DND-41 (cell line): ENCODE measurements at places on chromosomes 5 and 9.

DNA sequence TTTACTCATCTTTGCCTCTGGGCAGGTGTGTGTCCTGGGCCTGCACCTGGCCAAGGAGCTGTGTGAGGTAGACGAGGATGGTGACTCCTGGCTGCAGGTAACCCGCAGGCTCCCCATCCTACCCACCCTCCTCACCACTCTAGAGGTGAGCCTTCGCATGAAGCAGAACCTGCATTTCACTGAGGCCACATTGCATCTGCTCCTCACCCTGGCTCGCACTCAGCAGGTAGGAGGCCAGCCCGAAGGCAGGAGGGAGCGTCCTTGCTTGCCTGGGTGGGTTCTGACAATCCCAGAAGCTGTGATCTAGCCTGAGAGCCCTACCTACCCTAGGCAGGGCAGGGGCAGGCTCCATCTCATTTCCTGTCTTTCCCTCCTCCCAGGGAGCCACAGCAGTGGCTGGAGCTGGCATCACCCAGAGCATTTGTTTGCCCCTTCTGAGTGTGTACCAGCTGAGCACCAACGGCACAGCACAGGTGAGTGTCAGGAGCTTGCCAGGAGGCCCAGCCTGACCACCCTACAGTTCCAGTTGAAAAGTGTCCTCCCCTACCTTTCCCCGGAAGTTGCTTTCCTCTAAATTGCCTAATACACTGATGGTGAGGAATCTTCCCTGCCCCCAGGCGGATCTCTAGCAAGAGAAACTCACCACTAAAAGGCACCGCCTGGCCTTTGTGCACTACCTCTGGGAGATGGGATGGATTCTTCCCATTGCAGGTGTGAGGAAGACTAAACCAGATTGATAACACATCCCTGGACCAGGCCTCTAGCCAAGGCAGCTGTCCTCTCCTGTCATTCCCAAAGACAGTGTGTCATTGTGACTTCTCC lies 26.4 kb downstream of the SH3GLB2 start:
- DNase-seq = no peak
- no peaks in the 10 kb centered on the region for H3K27me3 ChIP-seq
- H3K36me3 ChIP-seq = peaks cover 85% of the 10 kb centered on the region
- H3K27ac ChIP-seq = no peak overlapping the region

GRCh38 chr9:19173598-19174125 lies 46.4 kb upstream of the PLIN2 start:
- no peaks in the 10 kb centered on the region for H3K36me3 ChIP-seq
- H3K27me3 ChIP-seq = no peaks in the 10 kb centered on the region
- DNase-seq = no peak
- H3K27ac ChIP-seq = peak overlapping the region; percentile 42

GRCh38 chr5:173963867-173964441 lies 25.0 kb upstream of the C5orf47 start:
- no peaks in the 10 kb centered on the region for H3K4me1 ChIP-seq
- no peak overlapping the region for H3K4me3 ChIP-seq
- no peaks in the 10 kb centered on the region for H3K36me3 ChIP-seq
- peak; percentile 58 for DNase-seq
- no peak overlapping the region for H3K27ac ChIP-seq

- DNase-seq = no peak
- no peak overlapping the region for H3K27ac ChIP-seq
- no peak overlapping the region for H3K4me3 ChIP-seq
Measured at GRCh38 chr5:173829826-173830225, 58.3 kb upstream of the CPEB4 start.

DNA sequence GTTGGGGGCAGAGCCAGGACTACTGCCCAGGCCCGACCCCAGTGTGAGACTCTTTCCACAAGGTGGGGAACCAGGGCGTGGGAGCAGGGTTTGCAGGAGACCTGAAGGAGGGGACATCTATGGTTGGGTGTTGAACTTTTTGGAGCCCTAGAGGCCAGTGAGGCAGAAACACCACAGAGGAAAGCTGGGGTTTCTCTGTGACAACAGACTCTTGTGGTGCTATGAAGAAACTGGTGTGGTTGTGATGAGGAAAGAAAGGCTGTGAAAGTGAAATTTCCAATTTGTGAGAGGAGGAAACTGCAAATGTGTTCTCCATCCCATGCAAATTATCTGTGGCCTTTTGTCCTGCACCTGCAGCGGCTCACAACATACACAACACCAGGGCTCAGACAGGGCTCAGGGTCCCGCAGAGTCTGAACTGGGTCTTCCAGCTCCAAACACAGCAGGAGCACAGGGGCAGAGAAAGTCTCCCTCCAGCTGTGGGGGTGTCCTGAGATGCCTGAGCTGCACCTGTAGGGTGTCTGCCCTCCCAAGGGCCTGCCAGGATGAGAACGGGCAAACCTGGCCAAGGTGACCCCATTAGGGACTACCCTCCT lies 51.4 kb upstream of the GRHPR start:
- no peaks in the 10 kb centered on the region for H3K36me3 ChIP-seq
- no peak overlapping the region for H3K27ac ChIP-seq
- no peaks in the 10 kb centered on the region for H3K4me1 ChIP-seq
- H3K27me3 ChIP-seq = no peaks in the 10 kb centered on the region
- H3K4me3 ChIP-seq = no peak overlapping the region
- DNase-seq = no peak
